ENCODE measurements at places on chromosomes 5 and 9.
A peak's percentile ranks its signal among the peaks of the same experiment; 100 is the strongest.

DNA sequence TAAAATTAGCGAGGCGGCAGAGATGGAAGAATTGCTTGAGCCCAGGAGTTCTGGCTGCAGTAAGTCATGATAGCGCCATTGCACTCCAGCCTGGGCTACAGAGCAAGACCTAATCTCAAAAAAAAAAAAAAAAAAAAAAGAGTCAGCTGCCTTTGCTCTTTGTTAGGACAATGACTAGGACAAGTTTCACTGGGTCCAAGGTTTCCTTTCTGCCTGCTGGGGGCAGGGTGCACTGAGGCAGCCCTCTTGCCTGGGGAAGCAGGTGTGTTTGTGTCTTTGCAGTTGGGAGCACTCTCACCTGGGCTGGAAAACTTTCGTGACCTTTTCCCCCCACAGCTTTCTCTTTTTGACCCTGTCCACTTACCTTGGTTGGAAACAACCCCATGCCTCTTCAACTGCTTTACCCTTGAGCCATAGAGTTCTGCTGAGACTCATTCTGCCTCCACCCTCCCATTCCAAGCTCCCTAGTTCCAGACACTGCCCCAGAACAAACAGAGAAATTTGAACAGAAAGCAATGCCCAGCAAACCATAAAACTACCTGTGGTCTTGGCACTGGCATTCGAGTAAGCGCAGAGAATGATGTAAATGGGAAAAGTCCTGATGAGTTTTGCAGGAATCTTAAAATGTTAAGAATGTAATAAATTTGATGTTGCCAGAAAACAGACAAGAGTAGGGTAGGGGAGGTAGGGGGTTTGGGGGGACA, 17.0 kb upstream of the MYO10 start:
- H3K27me3 ChIP-seq: no peaks in the 10 kb centered on the region
- H3K27ac ChIP-seq: no peak overlapping the region
- no peak overlapping the region for H3K4me3 ChIP-seq
- H3K36me3 ChIP-seq: no peaks in the 10 kb centered on the region
- H3K4me1 ChIP-seq: no peaks in the 10 kb centered on the region

- peak overlapping the region; percentile 11 for H3K27ac ChIP-seq
- H3K4me3 ChIP-seq: peak overlapping the region; percentile 59
- peaks cover 52% of the 10 kb centered on the region for H3K4me1 ChIP-seq
- no peaks in the 10 kb centered on the region for H3K27me3 ChIP-seq
- H3K36me3 ChIP-seq: peaks cover 21% of the 10 kb centered on the region
Measured at GRCh38 chr5:133054697-133055471, 3.1 kb downstream of the HSPA4 start.

DNA sequence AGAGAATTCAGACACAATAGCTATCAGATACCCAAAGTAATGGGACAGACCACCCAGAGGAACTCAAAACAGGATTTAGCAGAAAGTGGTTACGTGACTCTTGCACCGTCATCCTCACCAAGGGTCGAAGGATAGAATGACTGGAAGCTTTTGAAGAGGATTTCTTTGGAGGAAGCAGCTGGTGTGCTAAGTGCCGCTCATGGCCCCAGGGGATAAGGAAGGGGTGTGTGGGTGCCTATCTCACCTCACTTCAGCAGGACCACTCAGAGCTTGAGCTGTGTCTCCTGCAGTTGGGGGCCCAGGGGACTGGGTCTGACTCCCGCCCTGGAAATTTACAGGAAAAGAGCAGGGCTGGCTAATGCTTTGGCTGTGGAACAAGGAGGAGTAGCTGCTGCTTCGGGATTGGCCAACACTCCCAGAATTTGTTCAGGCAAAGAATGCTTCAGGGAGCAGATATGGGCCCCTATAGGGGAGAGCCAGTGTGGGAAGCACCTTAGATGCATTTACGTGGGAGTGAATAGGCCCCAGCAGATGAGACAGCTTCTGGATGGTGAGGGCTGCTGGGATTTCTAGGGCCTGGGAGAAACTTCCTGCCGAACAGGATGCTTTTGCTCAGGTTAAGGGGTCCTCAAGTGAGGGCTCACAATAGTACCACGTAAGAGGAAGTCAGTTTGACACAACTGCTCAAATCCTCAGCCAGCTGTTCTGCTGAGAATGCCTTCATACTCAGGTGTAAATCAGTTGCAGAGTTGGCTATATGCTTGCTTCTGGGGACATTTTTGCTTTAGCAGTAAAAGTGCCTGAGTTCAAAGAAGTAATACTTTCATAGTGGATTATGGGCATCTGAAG, 29.1 kb upstream of the TOMM5 start:
- H3K4me3 ChIP-seq: no peak overlapping the region
- H3K27me3 ChIP-seq: peaks cover 4% of the 10 kb centered on the region
- no peak overlapping the region for H3K27ac ChIP-seq

GRCh38 chr9:124212381-124213050, 45.2 kb upstream of the NEK6 start:
- H3K4me1 ChIP-seq: peaks cover 76% of the 10 kb centered on the region
- H3K27me3 ChIP-seq: no peaks in the 10 kb centered on the region
- DNase-seq: no peak
- peaks cover 3% of the 10 kb centered on the region for H3K36me3 ChIP-seq

GRCh38 chr5:82720213-82721086, 356.7 kb downstream of the TMEM167A start:
- H3K27ac ChIP-seq: no peak overlapping the region
- H3K4me3 ChIP-seq: no peak overlapping the region
- peaks cover 2% of the 10 kb centered on the region for H3K36me3 ChIP-seq
- peaks cover 4% of the 10 kb centered on the region for H3K27me3 ChIP-seq

- no peak overlapping the region for H3K27ac ChIP-seq
- H3K27me3 ChIP-seq: no peaks in the 10 kb centered on the region
- H3K4me3 ChIP-seq: no peak overlapping the region
- peaks cover 27% of the 10 kb centered on the region for H3K4me1 ChIP-seq
- peaks cover 42% of the 10 kb centered on the region for H3K36me3 ChIP-seq
Measured at GRCh38 chr5:95909738-95910137, 51.9 kb downstream of the ELL2 start.

DNA sequence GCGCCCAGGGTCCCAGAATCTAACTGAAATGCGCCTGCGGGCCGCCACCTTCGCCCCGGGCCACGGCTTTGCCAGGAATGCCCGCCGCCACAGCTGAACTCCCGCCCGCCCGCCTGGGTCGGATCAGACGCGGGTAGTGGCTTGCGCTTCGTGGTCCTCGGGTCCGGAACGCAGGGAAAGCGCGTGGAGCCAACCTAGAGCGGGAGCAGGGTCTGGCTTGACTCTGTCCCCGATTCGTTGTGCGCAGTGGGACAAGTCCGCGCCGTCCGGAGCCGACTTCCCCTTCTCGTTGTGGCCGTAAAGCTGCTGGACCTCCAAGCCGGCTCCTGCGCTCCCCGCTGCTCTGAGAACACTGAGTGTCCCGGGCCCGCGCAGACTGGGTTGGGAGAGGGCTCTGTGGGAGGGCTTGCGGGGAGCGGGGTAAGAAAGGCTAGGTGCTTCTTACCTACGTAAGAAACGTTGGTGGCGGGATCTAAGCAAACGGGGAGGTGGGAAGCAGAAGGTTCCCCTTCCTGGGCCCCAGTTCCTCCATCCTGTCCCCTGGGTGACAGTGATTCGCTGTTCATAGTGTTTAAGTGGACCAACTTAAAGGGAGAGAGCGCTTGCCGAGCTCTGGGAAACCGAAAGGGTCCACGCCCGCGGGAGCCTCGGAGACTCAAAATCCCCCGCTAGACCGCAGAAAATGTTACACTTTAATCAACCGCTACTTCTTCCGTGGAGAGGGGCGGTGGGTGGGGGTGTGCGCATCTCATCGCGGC, 4.4 kb upstream of the FOXE1 start:
- peaks cover 82% of the 10 kb centered on the region for H3K27me3 ChIP-seq
- peak overlapping the region; percentile 73 for H3K4me3 ChIP-seq
- H3K36me3 ChIP-seq: no peaks in the 10 kb centered on the region
- no peak overlapping the region for H3K27ac ChIP-seq
- DNase-seq: no peak

GRCh38 chr5:90144625-90145327, 264.8 kb downstream of the CETN3 start:
- H3K36me3 ChIP-seq: no peaks in the 10 kb centered on the region
- no peaks in the 10 kb centered on the region for H3K4me1 ChIP-seq
- H3K27me3 ChIP-seq: no peaks in the 10 kb centered on the region
- DNase-seq: no peak

- peaks cover 25% of the 10 kb centered on the region for H3K4me1 ChIP-seq
- no peak overlapping the region for H3K27ac ChIP-seq
- DNase-seq: no peak
- H3K36me3 ChIP-seq: no peaks in the 10 kb centered on the region
- H3K27me3 ChIP-seq: peaks cover 37% of the 10 kb centered on the region
Measured at GRCh38 chr5:139654871-139655491, 6.8 kb downstream of the CXXC5 start.

DNA sequence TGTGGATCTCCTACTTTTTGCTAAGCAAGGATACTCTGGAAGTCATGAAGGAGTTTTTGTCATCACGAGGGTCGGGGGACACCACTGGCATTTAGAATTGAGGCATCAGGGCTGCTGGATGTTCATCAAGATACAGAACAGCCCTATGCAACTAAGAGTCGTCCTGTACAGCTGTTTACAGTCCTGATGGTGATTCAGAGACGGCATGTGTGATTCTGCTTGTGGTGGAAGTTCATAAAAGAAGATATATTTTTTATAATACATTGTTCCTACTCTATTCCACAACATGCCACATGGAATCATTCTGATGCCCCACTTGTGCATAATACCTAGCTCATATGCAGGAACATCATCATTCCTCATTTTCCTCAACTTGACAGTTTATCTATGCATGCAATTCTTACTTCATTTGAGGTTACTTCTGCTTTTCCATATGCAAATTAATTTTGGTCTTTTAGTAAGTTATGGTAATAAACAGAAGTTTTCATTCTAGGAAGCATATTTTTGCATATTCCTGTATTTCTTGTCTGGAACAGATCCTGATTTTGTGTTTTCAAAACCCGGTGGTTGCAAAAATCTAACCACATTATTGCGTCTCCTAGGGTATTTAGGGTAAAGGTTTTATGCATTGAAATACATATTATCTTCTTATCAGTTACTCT, 155.2 kb downstream of the ARHGEF28 start:
- H3K4me1 ChIP-seq: no peaks in the 10 kb centered on the region
- H3K27me3 ChIP-seq: peaks cover 8% of the 10 kb centered on the region

GRCh38 chr9:34463098-34463900, 4.7 kb downstream of the DNAI1 start:
- H3K27me3 ChIP-seq: peaks cover 16% of the 10 kb centered on the region
- no peak overlapping the region for H3K4me3 ChIP-seq
- no peak overlapping the region for H3K27ac ChIP-seq
- no peaks in the 10 kb centered on the region for H3K36me3 ChIP-seq

GRCh38 chr9:134743853-134744252, 102.2 kb downstream of the COL5A1 start:
- no peaks in the 10 kb centered on the region for H3K4me1 ChIP-seq
- DNase-seq: no peak
- no peak overlapping the region for H3K4me3 ChIP-seq
- no peaks in the 10 kb centered on the region for H3K27me3 ChIP-seq
- no peak overlapping the region for H3K27ac ChIP-seq
- H3K36me3 ChIP-seq: no peaks in the 10 kb centered on the region

- peaks cover 9% of the 10 kb centered on the region for H3K27me3 ChIP-seq
- peaks cover 1% of the 10 kb centered on the region for H3K4me1 ChIP-seq
- DNase-seq: no peak
Measured at GRCh38 chr9:107218829-107219485, 64.1 kb upstream of the RAD23B start.

- H3K4me1 ChIP-seq: no peaks in the 10 kb centered on the region
- no peak overlapping the region for H3K27ac ChIP-seq
- DNase-seq: no peak
- no peak overlapping the region for H3K4me3 ChIP-seq
- H3K36me3 ChIP-seq: no peaks in the 10 kb centered on the region
- H3K27me3 ChIP-seq: peaks cover 5% of the 10 kb centered on the region
Measured at GRCh38 chr9:136610426-136610825, 52.3 kb upstream of the EGFL7 start.

GRCh38 chr9:126123927-126124326, 202.7 kb upstream of the MVB12B start:
- H3K36me3 ChIP-seq: no peaks in the 10 kb centered on the region
- DNase-seq: no peak
- H3K4me3 ChIP-seq: no peak overlapping the region
- no peaks in the 10 kb centered on the region for H3K4me1 ChIP-seq
- peaks cover 5% of the 10 kb centered on the region for H3K27me3 ChIP-seq

DNA sequence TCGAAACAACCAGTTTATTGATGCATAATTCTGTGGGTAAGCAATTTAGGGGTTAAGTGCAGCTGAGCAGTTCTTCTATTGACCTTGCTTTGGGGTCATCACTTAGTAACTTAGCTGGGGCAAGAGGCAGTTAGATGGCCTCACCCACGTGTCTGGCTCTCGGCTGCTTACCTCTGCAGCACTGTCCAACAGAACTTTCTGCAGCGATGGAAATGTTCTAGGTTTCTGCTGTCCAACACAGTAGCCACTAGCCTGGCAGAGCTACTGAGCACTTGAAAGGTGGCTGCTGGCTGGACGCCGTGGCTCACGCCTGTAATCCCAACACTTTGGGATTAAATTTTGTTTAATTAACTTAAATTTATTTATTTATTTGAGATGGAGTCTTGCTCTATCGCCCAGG, 13.1 kb upstream of the URM1 start:
- peaks cover 3% of the 10 kb centered on the region for H3K36me3 ChIP-seq
- peaks cover 18% of the 10 kb centered on the region for H3K4me1 ChIP-seq
- DNase-seq: no peak
- no peak overlapping the region for H3K4me3 ChIP-seq
- H3K27ac ChIP-seq: no peak overlapping the region

- DNase-seq: no peak
- H3K4me3 ChIP-seq: no peak overlapping the region
- H3K27me3 ChIP-seq: peaks cover 4% of the 10 kb centered on the region
- H3K27ac ChIP-seq: no peak overlapping the region
- H3K36me3 ChIP-seq: no peaks in the 10 kb centered on the region
Measured at GRCh38 chr5:10498350-10498749, 56.7 kb downstream of the ROPN1L start.
